Hematopoietic multipotent progenitor cell (in vitro differentiated cells): ENCODE measurements at places on chromosomes 3 and 15.

DNA sequence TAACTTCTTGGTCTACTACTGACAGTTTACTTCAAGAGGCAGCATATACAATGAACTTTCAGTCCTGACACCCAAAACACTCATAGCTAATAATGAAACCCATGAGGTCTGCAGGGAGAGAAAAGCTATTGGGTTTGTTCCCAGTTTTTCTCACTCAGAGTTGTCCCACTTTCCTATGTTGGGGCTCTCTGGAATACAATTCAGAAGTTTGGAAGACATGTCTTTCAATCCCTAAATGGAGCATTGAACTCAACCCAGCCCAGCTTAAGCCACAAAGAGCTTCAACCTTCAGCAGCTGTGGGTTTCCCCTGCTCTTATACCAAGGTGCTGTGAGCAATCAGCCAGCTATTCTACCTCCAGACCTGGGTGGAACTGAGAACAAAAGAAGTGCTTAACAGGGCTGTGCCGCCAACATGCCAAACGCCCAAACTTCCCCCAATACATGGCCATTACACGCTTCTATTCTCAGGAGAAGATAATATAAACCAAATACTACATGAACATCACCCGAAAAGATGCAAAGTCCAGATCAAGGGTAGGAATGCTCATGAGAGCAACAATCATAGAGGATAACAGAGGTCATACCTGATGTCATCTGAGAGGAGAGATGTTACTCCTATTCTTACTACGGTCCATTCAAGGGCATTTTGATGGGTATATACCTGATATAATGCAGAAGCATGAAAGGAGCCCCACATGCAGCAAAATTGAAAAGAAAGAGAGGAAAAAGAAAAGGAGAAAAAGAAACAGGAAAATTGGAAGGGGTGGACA is 131.2 kb upstream of the TGFBR2 start:
- DNase-seq = no peak

GRCh38 chr3:175150812-175151401 is 291.8 kb downstream of the NAALADL2 start:
- DNase-seq = peak; percentile 8

GRCh38 chr3:51798411-51798963 is 19.4 kb upstream of the IQCF6 start:
- peak; percentile 9 for DNase-seq

DNA sequence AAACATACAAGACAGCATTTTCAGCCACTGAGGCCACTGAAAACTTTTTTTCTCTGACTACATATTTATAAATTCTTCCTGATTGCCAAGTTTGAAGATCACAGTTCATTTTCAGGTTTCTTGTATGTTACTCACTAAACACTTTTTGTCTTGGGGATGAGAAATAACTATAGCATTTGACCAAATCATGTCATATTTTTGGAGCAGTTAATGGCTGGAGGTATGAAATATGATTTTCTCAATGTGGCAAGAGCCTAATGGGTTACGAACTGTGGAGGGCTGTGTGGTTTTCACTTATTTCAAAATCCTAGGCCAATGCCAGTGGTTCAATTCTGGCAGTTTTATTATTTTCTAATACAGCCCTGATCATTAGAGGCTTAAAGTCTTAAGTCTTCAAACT is 64.4 kb downstream of the USP13 start:
- no peak for DNase-seq

GRCh38 chr3:134255404-134255803 is 4.7 kb upstream of the RYK start:
- no peak for DNase-seq

GRCh38 chr3:41592753-41593510 is 369.0 kb downstream of the ULK4 start:
- DNase-seq = no peak

DNA sequence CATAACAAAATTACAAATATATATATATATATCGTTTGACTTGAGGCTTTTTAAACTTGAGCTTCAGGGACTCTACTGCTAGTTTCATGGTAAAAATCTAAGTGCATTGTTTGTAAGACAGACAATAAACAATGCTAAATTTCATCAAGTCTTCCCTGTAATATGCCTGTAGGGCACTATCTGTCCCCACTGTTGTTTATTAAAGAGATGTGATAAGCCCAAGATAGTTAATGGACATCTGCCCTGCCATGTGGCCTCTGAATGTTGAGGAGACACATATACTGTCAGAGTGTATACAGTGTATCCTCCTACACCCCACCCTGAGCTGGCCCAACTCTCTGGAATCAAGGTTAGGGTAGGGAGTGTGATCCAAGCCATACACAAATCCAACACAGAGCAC is 15.1 kb upstream of the EIF1B start:
- no peak for DNase-seq

DNA sequence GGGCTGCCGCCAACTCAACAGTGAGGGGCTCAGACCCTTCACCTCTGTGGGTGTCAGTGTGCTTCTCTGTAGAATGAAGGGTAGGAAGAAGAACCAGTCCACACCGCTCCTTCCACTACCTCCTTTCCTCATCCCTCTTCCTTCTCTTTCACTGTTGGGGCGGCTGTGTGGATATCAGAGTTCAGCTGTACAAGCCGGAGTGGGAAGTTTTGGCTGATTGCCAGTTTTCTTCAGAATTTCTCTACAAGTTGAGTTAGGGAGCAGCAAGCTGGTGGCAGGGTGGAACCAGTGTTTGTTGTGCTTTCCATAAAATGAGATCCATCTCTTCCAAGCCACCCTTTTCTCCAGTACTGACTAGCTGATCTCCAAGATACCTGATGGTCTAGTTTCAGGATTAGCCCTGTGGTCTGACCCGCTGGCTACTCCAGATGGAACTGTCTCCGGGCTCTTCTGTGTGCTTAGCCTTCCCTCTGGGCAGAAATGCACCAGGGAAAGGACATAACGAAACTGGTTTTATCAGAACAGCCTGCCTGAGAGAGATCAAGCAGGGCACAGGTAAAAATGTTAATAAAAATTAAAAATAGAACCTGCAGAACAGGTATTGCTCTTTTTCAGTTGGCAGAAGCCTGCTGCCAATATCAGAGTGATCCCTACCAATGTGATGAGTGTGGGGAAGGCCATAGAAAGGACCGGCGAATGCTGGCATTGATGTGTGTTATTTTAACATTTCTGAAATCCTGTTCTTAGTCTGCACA is 169.9 kb upstream of the TSC22D2 start:
- no peak for DNase-seq
